ENCODE measurements at places on chromosomes 12 and 14. TPM values are rescaled to one million over a fixed set of nuclear protein-coding genes. Genes with fewer than 3 reads are reported as not detected.

DCN gene
- total RNA-seq: not detected

TAS2R31 gene
- total RNA-seq: 5.6 TPM

NFYB gene
- total RNA-seq: 22.6 TPM

KRT82 gene
- total RNA-seq: not detected

CHGA gene
- total RNA-seq: under 0.01 TPM

MYO1A gene
- total RNA-seq: 0.14 TPM

OR4E2 gene
- total RNA-seq: not detected

TAS2R14 gene
- total RNA-seq: 0.68 TPM

RNASE1 gene
- total RNA-seq: not detected

BCAT1 gene
- 37.2 TPM for total RNA-seq

FSCB gene
- not detected for total RNA-seq

RNASE4 gene
- 3.8 TPM for total RNA-seq

MYF5 gene
- not detected for total RNA-seq

BATF gene
- total RNA-seq: 9.6 TPM

BIN2 gene
- not detected for total RNA-seq

All from nasal cavity respiratory epithelium epithelial cell of viscerocranial mucosa (primary cell).